SJSA1 (cell line): ENCODE measurements at places on chromosomes 6 and 20. TPM values are rescaled to one million over a fixed set of nuclear protein-coding genes. Genes with fewer than 3 reads are reported as not detected.

DNA sequence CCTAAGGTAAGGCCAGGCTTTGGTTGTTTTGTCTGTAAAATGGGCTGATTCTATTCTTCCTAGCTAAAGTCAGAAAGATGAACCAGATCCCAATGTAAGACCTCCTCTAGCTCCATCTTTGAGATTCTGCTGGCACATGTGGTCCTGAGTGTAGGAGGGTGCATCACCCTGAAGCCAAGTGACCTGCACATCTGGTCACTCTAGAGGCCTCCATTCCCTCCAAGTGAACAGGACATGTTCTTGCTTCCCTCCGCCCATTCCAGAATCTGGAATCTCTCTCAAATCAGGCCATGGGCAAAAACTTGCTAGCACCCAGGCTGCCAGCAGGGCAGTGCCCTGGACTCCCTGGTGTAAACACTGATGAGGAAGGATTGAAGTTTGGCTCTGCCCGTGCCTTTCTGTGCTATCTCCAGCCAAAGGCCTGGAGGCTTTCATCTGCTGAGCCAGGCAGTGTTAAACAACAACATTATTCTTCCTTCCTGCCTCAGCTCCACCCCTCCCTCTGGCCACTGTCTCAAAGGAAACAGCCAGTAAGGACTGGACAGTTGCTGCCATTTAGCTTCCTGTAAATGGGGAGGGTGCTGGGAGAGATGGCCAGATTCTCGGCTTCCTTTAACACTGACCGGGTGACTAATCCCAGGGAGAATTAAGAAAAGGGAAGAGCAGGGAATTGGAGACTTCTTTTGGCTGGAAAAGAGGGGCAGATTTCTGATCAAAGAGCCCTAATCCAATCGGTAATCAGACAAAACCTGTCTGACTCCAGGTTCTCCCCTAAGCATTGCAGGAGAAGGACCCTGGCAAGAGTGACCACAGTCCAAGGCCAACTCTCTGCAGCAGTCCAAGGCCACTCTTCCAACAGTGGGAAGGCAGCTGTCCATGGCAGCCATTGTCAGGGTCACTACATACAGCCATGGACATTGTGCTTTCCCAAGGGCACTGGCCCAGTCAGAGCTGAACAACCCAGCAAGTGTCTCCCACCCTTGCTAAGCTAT lies 19.5 kb upstream of the ADGRF1 start:
- DNase-seq = no peak

- DNase-seq = no peak
These were observed 17.6 kb downstream of the GCLC start for GRCh38 chr6:53527249-53527765.

Gene RGS17
- total RNA-seq = 0.37 and 1.3 TPM in 2 replicates

Gene TCF15
- total RNA-seq = not detected in 2 replicates

GRCh38 chr6:150229436-150230163 lies 86.8 kb downstream of the PPP1R14C start:
- DNase-seq = no peak

DNA sequence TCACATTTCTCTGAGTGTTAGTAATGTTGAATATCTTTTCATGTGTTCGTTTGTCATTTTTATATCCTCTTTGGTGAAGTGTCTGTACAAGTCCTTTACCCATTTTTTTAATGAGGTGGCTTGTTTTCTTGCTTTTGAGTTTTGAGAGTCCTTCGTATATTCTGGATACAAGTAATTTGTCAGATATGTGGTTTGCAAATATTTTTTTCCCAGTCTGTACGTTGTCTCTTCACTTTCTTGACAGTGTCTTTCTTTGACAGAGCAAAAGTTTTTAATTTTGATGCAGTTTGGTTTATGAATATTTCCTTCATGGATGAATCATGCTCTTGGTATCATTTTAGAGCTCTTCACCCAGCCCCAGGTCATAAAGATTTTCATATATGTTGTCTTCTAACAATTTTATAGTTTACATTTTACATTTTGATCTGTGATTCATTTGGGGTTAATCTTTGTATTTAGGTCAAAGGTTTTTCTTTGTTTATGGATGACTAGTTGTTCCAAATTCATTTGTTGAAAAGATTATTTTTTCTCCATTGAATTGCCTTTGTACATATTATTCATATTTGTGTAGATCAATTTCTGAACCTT lies 152.5 kb downstream of the MRPL14 start:
- no peak for DNase-seq

- DNase-seq = no peak
These were observed 70.5 kb downstream of the TOX2 start for GRCh38 chr20:43985121-43985520.

DNA sequence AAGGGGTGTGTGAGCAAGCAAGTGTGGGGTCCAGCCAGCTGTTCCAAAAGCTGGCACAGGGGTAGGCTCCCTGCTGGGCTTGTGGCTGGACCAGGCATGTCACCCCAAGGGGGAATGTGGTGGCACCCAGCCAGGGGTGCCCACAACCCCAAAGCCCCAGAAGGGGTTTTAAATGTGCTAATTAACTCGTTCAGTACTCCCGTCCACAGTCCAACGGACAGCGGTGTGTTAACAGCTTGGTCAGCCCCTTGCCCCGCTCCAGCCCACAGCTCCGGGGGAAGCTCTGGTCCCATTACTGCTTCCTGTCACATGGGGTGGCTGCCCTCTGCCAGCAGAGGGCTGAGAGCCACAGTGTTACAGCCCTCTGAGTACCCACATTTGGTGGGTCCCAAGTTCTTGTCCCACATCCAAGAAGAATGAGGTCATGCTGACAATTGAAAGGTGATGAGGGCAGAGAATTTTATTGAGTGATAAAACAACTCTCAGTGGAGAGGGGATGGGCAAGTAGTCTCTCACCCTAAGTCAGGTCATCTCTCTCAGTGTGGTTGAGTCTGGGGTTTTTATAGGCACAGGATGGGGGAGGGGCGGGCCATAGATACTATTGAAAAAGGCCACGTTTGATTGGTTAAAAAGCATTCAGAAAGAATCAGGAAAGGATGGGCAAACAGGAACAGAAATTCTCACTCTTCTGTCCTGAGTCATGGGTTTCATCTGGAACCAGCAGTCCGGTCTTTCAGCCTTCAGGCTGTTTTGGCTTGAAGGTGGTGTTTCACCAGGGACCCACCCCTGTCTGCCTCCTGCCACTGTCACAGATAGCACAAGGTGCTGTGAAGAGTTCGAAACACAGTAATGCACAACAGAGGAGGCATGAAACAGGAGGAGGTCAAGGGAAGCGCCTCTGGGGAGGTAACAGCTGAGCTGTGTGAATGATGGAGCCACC lies 238.5 kb downstream of the NFATC2 start:
- no peak for DNase-seq
